ENCODE measurements at places on chromosomes 16 and 17. TPM values are rescaled to one million over a fixed set of nuclear protein-coding genes. Genes with fewer than 3 reads are reported as not detected.

FBXW10B gene
- 0.82 TPM for total RNA-seq

GRCh38 chr16:52851211-52851740 is 201.4 kb downstream of the CHD9NB start:
- H3K4me3 ChIP-seq = no peak overlapping the region
- H3K36me3 ChIP-seq = peaks cover 15% of the 10 kb centered on the region
- no peak for DNase-seq
- H3K27me3 ChIP-seq = no peaks in the 10 kb centered on the region
- H3K27ac ChIP-seq = no peak overlapping the region

MLKL gene
- total RNA-seq = not detected

DNA sequence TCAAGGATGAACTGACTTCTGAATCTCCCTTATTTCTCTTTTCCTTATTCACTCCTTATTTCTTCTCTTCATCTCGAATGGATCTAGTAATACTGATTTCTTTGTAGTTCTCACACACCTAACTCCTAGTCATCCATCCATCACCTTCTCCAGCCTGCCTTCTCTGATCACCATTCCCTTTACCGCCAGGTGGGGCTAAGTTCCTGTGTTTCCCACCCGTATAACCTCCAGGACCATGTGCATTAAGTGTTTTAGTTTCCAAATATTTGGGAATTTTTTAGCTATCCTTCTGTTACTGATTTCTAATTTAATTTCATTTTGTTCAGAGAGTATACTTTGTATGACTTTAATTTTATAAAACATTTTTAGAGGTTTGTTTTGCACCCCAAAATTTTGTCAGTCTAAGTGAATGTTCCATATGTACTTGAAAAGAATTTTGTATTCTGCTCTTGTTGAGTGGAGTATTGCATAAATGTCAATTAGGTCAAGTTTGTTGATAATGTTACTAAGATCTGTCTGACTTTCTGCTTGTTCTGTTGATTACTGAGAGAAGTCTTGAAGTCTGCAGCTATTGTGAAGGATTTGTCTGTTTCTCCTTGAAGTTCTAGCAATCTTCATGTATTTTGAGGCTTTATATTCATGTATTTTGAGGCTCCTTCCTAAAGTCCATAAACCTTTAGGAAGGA is 8.8 kb downstream of the BPTF start:
- H3K4me1 ChIP-seq = peaks cover 40% of the 10 kb centered on the region
- H3K27ac ChIP-seq = no peak overlapping the region
- peaks cover 2% of the 10 kb centered on the region for H3K36me3 ChIP-seq
- no peak overlapping the region for H3K4me3 ChIP-seq
- no peak for DNase-seq

GRCh38 chr16:28283798-28284577 is 8.3 kb upstream of the SBK1 start:
- no peak for DNase-seq
- no peaks in the 10 kb centered on the region for H3K36me3 ChIP-seq
- peak overlapping the region; percentile 46 for H3K4me3 ChIP-seq
- no peaks in the 10 kb centered on the region for H3K27me3 ChIP-seq
- no peak overlapping the region for H3K27ac ChIP-seq

DNA sequence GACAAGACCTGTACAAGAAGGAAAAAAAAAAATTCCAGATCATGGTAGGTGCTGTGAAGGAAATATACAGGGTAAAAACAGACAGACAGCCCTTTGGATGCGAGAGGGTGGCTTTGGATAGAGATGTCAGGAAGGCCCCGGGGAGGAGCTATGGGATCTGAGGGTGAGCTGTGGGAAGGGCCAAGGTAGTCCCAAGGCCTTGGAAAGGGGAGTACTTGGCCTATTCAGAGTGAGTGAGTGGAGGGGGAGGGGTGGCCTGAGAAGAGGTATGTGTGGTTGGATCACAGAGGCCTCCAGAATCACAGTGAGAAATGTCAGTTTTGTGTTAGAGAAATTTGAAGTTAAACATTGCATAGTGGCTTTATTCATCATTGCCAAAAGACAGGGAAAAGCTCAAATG is 31.2 kb upstream of the AKTIP start:
- no peak for DNase-seq
- no peak overlapping the region for H3K4me3 ChIP-seq
- peaks cover 3% of the 10 kb centered on the region for H3K4me1 ChIP-seq
- no peaks in the 10 kb centered on the region for H3K27me3 ChIP-seq

ADORA2B gene
- 0.98 TPM for total RNA-seq

DNA sequence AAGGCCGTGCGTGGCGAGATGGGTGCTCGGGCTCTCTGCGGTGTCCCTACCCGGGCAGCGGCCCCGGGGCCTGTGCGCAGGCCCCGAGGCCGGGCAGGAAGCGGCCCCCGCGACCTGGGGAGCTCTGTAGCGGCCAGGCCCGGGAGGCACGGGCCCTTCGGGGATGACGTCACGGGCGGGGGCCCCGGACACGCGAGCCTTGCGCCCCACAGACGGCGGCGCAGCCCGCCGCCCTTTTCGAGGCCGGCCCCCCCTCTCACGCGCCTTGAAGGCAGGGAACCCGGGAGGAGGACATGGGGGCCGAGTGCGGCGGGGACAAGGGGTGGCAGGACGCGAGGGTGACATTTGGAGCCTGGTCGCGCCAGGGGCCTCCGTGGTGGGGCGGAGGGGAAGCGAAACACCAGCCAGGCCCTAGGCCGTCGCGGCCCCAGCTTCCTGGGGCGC is 1.1 kb downstream of the RAI1 start:
- peak overlapping the region; percentile 96 for H3K4me3 ChIP-seq
- peaks cover 53% of the 10 kb centered on the region for H3K4me1 ChIP-seq
- H3K36me3 ChIP-seq = no peaks in the 10 kb centered on the region
- no peaks in the 10 kb centered on the region for H3K27me3 ChIP-seq
- peak; percentile 29 for DNase-seq
- peak overlapping the region; percentile 88 for H3K27ac ChIP-seq

DNA sequence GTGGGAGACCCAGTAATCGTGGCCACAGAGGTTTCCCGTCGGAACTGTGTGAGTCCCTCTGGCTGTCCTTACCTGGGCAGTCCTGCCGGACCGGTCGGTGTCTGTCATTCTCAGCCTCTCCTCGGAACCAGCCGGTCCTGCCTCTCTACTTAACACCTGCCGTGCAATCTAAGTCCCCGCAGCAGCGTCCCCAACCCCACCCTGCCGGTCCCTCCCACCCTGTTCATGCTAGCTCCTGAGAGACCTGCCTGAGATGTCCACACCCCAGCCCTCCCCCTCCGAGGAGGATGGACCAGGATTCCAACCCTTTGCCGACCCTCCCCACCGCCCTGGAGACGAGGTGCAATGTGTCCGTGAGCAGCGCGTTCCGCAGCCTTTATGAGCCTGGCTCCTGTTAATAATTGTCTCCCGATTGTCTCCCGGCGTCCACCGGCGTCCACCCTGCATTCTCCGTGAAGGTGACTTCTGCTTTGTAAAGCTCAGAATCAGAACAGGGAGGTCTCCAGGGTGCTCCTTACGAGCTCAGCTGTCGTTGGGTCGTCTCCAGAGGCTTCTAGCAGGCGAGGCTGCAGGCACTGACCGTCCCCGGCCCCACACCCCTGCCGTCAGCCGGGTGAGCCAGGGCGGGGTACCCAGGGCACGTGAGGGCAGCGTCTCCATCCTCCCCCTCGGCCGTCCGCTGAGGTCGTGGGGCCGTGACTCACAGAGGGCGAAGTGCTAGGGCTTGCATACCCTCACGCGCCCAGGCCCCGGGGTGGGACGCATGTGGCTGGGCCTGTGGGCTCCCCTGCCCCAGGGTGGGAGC is 10.1 kb downstream of the METRNL start:
- no peak for DNase-seq
- H3K4me3 ChIP-seq = no peak overlapping the region
- no peaks in the 10 kb centered on the region for H3K27me3 ChIP-seq
- no peak overlapping the region for H3K27ac ChIP-seq

DNA sequence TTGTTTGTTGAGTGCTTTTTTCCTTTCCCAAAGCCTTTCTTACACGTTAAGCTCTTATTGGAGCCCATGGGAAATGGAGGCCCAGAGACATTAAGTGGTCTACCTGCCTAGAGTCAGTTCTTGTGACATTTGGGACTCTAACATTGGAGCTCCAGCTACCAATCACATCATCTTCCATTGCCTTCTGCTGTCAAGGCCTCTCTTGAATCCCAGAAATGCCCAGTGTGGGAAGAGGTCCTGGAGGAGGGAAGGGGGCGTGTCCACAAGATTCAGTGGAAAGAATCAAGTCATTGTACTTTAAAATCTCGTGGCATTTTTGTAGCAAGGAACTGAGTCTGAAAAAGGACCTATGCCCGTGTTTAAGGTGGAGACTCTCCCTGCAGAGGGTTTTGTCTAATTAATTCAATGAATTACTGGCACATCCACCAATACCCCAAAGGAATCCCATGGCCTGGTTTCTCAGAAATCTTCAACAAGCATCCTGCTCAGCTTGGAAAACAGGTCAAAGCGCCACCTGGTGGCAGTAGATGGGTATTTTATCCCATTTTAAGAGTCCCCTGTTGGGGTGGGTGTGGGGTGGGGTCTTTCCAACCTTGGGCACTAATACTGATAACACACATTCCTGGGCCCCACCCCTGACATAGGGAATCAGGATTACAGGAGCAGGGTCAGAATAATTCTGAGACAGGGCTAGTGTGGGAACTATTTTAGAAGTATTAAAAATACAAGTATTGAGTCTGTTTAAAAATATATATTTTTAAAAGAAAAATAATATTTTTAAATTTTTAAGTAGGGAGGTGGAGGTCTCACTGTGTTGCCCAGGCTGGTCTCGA is 24.6 kb downstream of the GPT2 start:
- no peaks in the 10 kb centered on the region for H3K27me3 ChIP-seq
- H3K4me1 ChIP-seq = peaks cover 7% of the 10 kb centered on the region
- no peak overlapping the region for H3K27ac ChIP-seq
- peaks cover 11% of the 10 kb centered on the region for H3K36me3 ChIP-seq
